ENCODE measurements at places on chromosomes 7 and 10. TPM values are rescaled to one million over a fixed set of nuclear protein-coding genes. Genes with fewer than 3 reads are reported as not detected.
A peak's percentile ranks its signal among the peaks of the same experiment; 100 is the strongest.

- DNase-seq: peak; percentile 100
Measured at GRCh38 chr10:73908853-73909539, 1.9 kb upstream of the PLAU start.

GRCh38 chr7:31256506-31256905 lies 84.0 kb downstream of the NEUROD6 start:
- no peak for DNase-seq

DNA sequence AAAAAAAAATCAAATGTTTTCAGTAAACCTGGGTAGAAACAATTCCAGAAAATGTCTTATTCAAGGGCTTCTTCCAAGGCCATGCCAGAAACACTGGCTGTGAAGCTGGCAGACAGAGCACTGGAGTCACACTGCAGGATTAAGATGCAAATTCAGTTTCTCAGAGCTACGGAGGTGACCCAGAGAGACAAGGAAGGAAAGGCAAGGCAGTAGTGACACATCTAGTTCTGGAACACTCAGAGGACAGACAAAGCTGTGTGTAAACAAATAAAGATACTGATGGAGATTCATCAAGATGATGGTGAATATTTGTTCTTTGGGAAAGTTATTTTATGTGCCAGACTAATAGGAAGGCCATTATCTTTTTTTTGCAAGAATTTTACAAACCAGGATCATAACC lies 608.3 kb upstream of the C7orf33 start:
- no peak for DNase-seq

GRCh38 chr7:154874409-154875113 lies 128.4 kb downstream of the PAXIP1 start:
- DNase-seq: no peak

GRCh38 chr7:18684916-18685315 lies 189.4 kb downstream of the HDAC9 start:
- no peak for DNase-seq

DNA sequence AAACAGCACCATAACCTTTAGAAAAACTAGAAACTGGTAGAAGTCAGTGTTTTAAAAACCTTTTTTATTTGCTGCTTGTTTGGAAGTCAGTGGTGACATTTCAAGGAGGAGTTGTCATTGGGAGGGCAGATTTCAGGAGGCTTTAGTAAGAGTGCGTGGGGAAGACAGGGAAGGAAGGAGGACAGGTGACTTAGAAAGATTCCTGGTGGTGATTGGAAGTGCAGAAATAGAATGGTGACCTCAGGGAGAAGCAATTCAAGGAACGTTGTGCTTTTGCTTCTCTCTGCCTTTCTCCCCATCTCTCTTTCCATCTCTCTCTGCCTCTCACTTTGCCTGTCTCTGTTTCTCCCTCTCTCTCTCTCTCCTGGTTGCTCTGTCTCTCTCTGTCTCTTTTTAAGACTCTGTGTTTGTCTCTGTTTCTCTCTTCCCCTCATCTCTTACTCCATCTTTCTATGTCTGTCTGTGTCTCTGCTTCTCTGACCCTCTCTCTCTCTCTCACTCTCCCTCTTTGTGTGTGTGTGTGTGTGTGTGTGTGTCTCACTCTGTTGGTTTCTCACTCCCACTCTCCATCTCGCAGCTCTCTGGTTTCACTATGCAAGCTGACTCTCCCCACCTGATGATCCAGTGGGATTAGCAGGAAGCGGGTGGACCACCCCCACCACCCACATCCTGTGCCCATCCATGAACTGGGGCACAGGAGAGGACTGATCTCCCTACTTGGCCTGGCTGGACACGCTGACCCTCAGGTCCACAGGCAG lies 10.9 kb upstream of the PFKP start:
- no peak for DNase-seq

DNA sequence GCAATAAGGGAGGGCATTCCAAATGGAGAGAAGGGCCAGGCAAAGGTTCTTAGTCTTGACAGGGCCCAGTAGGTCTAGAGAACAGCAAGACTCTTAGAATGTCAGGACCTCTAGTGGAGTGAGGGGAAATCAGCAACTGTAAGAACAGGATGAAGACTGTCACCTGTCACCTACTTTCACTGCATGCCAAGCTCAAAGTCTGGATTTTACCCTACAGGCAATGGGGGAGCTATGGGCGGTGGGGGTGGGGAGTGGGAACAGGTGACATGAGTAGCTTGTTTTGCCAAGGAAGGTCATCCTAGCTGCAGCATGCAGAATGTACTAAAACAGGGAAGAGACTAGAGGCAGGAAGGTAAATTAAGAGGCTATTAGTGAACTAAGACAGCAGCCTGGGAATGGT lies 18.3 kb downstream of the GOT1 start:
- no peak for DNase-seq

GRCh38 chr10:50497758-50498157 lies 126.0 kb downstream of the SGMS1 start:
- DNase-seq: peak; percentile 84

- no peak for DNase-seq
Measured at GRCh38 chr10:72742797-72743196, 50.9 kb downstream of the MCU start.

DNA sequence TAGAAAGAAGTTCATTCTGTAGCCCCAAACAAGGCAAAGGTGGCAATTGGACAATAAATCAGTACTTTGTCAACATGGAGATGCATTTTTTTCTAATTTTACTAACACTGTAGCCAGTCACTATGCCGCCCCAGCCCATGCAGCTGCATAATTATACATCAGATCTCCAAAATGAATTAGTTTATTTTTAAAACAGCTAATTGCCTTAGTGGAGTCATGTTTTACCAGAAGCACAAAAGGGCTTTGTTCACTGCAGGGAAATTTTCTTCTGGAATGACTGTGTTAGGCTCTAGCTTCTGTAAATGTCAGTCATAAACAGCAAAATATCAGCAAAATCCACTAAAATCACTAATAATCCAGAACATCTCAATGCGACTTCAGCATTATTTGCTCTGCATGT lies 20.1 kb upstream of the HDAC9 start:
- DNase-seq: no peak

Gene GDF2
- not detected for polyA plus RNA-seq

Gene CARD11
- polyA plus RNA-seq: 3.1 TPM

Gene ZP3
- polyA plus RNA-seq: 3.1 TPM

Gene NEBL
- 1.3 TPM for polyA plus RNA-seq
